ENCODE measurements at places on chromosomes 7 and 10. TPM values are rescaled to one million over a fixed set of nuclear protein-coding genes. Genes with fewer than 3 reads are reported as not detected.

GRCh38 chr10:29240986-29241660, 47.7 kb upstream of the LYZL1 start:
- H3K4me3 ChIP-seq = no peak overlapping the region
- no peaks in the 10 kb centered on the region for H3K27me3 ChIP-seq

DNA sequence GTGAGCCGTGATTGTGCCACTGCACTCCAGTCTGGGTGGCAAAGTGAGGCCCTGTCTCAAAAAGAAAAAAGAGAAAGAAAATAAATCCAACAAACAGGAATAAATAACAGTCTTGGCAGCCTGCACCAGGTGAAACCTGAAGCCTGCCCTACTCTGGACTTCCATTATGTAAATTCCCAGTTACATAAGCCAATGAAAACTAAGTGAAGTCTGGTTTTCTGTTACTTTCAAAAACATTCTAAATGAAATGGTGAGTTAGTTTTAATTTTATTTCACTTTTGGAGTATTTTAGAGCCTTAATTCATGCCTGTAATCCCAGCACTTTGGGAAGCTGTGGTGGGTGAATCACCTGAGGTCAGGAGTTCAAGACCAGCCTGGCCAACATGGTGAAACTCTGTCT, 22.5 kb upstream of the HIBADH start:
- H3K4me1 ChIP-seq = no peaks in the 10 kb centered on the region
- H3K27me3 ChIP-seq = no peaks in the 10 kb centered on the region
- no peak overlapping the region for H3K4me3 ChIP-seq
- no peak for DNase-seq

GRCh38 chr10:60086421-60086820, 180.1 kb upstream of the CCDC6 start:
- no peaks in the 10 kb centered on the region for H3K4me1 ChIP-seq
- no peak for DNase-seq
- no peak overlapping the region for H3K27ac ChIP-seq
- no peaks in the 10 kb centered on the region for H3K36me3 ChIP-seq

DNA sequence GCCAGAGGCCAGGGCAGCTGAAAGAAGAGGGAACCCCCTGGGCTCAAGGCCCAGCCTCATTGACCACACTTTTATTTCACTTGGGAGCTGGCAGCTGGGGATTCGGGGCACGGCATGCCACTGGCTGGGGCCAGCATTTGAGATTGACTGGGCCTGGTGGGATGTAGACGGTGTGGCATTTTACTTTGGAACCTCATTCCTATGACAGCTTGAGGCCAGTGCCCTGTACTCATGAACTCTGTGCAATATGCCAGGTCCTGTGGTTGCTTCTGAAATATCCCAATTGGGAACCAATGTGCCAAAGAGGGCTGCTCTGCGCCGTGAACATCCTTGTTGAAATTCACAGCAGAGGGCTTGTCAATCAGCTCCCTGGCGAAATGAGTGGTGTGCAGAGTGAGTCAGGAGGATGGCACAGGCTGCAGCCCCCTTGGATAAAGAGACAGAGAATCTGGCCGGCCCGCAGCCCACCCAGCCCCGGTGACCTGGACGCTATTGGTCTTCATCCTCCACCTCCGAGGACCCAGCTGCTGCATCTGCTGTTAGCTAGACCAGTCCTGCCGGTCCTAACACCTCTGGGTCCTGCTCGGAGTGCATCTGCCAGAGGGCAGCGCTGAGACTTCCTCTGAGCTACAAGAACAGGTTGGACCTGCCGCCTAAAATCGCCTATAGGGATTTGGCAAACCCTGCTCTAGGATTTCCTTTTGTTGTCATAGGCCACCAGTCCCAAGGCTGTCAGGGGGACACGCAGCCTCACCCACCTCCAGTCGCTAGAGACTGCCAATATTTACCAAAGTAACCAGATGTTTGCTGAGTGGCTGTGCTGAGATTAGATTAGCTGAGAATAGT, 58.0 kb downstream of the PRKAG2 start:
- H3K27me3 ChIP-seq = peaks cover 3% of the 10 kb centered on the region
- DNase-seq = no peak
- no peaks in the 10 kb centered on the region for H3K36me3 ChIP-seq
- no peak overlapping the region for H3K27ac ChIP-seq
- no peak overlapping the region for H3K4me3 ChIP-seq

DNA sequence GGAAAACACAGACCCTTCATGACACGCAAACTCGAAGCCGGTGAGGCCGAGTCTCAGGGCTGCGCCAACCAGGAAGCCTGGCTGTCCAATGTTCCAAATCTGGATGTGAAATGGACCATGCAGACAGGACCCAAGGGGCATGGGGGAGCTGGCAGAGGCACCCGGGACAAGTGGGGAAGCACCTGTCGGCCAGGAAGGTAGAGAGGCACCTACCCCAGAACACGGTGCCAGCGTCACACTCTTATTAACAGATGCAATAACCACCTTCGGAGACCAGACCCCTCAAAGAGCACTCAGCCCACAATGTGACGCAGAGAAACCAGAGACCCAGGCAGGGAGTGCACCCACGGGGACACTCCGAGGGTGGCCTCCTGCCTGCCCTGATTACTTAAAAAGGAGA, 88.3 kb upstream of the PDGFA start:
- no peak for DNase-seq
- H3K27me3 ChIP-seq = peaks cover 18% of the 10 kb centered on the region
- H3K36me3 ChIP-seq = peaks cover 10% of the 10 kb centered on the region
- peaks cover 54% of the 10 kb centered on the region for H3K4me1 ChIP-seq
- H3K4me3 ChIP-seq = no peak overlapping the region

- H3K4me3 ChIP-seq = no peak overlapping the region
- DNase-seq = no peak
- H3K27ac ChIP-seq = no peak overlapping the region
These were observed 191.3 kb upstream of the RHOBTB1 start for GRCh38 chr10:61135276-61135721.

GRCh38 chr7:50724526-50725520, 57.9 kb downstream of the GRB10 start:
- H3K36me3 ChIP-seq = no peaks in the 10 kb centered on the region
- DNase-seq = no peak
- H3K4me3 ChIP-seq = no peak overlapping the region

DNA sequence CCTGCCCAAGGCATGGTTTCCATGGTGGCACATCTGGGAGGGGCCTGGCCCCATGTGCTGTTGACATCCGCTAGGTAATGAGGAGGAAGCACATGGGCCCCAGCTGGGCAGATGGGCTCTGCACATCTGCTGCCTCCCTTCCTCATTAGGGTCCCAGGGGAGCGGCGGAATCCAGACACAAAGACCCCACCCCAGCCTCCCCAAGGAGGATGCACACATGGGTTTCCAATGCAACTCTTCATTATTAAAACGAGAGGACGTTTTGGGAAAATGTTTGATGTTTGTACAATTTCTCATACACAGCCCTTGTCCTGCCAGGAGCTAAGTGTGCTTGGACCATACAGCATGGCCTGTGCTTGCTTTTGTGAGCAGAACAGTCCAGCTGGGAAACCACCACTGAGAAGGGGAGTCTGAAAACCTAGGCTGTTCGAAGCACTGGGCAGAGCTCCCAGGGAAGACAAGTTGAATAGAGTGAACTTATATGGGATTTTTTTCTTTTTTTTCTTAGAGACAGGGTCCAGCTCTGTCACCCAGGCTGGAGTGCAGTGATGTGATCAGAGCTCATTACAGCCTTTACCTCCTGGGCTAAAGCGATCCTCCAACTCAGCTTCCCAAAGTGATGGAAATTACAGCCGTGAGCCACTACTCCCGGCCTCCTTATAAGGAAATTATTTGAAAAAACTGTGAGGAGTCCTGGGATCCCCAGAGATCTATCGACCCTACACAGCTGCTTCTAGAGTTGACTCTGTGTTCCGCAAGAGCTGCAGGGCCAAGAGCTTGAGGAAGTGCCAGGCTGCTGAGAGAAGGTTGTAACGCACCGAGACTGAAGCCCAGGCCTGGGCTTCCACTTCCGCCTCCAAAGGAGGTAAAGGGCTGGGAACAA, 23.4 kb downstream of the FAM107B start:
- no peak overlapping the region for H3K4me3 ChIP-seq
- DNase-seq = no peak
- no peak overlapping the region for H3K27ac ChIP-seq
- peaks cover 4% of the 10 kb centered on the region for H3K27me3 ChIP-seq
- H3K36me3 ChIP-seq = no peaks in the 10 kb centered on the region
- H3K4me1 ChIP-seq = no peaks in the 10 kb centered on the region

- no peak for DNase-seq
- no peak overlapping the region for H3K4me3 ChIP-seq
- H3K4me1 ChIP-seq = peaks cover 6% of the 10 kb centered on the region
These were observed 143.0 kb upstream of the HDAC9 start for GRCh38 chr7:18352339-18353255.

DNA sequence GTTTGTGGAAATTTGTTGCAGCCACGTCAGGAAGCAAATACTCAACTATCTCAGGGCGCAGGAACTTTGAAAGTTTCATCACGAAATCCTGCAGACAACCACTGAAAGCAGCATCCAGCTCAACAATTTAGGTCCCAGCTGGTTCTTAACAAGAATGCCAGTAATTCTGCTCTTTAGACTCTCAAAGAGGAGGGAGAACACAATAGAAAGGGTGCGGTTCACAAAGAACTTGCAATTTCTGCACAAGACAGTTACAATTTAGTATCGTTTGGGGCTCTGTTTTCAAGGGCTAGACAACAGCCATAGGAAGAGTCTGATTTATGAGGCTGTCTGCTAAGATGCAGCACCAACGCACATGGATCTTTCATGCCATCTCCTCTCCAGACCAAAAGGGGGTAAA, 223.1 kb downstream of the FGFR2 start:
- no peaks in the 10 kb centered on the region for H3K4me1 ChIP-seq

GRCh38 chr10:35824704-35825103, 182.6 kb upstream of the FZD8 start:
- H3K27me3 ChIP-seq = no peaks in the 10 kb centered on the region
- H3K36me3 ChIP-seq = no peaks in the 10 kb centered on the region
- H3K4me1 ChIP-seq = no peaks in the 10 kb centered on the region
- H3K27ac ChIP-seq = no peak overlapping the region
- H3K4me3 ChIP-seq = no peak overlapping the region

GRCh38 chr7:70693686-70694433, 438.1 kb upstream of the GALNT17 start:
- peak; percentile 91 for DNase-seq
- H3K4me3 ChIP-seq = peak overlapping the region; percentile 87
- peaks cover 48% of the 10 kb centered on the region for H3K4me1 ChIP-seq
- peaks cover 15% of the 10 kb centered on the region for H3K27me3 ChIP-seq
- peaks cover 4% of the 10 kb centered on the region for H3K36me3 ChIP-seq

GRCh38 chr7:366161-366803, 76.3 kb downstream of the FOXL3 start:
- no peak for DNase-seq
- H3K36me3 ChIP-seq = peaks cover 7% of the 10 kb centered on the region

- peaks cover 5% of the 10 kb centered on the region for H3K27me3 ChIP-seq
- peaks cover 7% of the 10 kb centered on the region for H3K4me1 ChIP-seq
- H3K27ac ChIP-seq = no peak overlapping the region
- H3K4me3 ChIP-seq = no peak overlapping the region
- no peak for DNase-seq
These were observed 272.6 kb downstream of the ZEB1 start for GRCh38 chr10:31591569-31591968.

- DNase-seq = no peak
- H3K27me3 ChIP-seq = peaks cover 4% of the 10 kb centered on the region
- H3K36me3 ChIP-seq = no peaks in the 10 kb centered on the region
- no peak overlapping the region for H3K27ac ChIP-seq
- no peak overlapping the region for H3K4me3 ChIP-seq
- H3K4me1 ChIP-seq = no peaks in the 10 kb centered on the region
These were observed 468.7 kb downstream of the RPS24 start for GRCh38 chr10:78502210-78502936.

DNA sequence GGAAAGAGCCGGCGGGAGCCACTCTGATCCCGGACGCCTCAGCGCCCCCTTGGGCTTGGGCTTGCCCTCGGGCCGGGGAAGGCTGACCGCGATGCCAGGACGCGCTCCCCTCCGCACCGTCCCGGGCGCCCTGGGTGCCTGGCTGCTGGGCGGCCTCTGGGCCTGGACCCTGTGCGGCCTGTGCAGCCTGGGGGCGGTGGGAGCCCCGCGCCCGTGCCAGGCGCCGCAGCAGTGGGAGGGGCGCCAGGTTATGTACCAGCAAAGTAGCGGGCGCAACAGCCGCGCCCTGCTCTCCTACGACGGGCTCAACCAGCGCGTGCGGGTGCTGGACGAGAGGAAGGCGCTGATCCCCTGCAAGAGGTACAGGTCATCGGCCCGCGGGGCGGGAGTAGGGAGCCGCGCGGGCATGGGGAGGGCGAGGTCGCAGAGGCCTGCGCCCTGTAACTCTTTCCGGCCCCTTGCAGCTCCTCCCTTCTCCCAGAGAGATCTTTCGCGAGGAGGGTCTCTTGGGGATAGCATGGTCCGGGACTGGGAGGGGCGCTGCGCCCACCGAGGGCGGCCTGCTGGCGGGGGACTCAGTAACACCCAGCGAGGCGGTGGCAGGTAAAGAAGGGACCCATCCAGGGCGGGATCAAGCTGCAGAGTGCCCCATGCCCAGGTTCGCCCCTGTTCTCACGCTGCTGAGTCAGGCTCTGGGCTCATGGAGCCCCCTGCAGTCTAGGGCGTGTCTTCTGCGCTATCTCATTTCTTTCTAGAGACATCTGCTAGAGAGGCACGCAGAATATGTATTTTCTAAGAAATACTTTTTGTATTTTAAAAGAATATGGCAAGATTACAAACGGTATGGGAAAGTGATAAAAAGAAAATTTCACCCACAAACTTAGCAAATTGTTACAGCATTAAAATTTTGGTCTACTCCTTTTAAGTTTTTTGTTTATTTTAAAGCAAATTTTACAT, 687 bp downstream of the EPDR1 start:
- peaks cover 30% of the 10 kb centered on the region for H3K4me1 ChIP-seq
- no peaks in the 10 kb centered on the region for H3K36me3 ChIP-seq

DNA sequence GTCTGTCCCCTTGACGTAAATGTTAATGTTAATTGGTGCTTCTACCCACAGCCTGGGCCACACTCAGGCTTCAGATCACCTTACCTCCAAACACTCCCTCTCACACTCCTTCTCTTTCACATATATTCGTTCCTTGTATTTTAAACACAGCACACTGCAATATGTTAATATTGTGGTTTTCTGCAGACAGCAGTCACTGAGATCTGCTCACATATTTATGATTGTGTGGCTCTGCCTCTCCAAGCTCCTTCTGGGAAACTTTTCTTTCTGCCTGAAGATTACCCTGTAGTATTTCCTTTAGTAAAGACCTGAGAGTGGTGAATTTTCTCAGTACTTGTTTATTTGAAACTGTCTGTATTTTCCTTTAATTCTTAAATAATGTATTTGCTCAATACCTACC, 104.7 kb downstream of the VWC2 start:
- H3K36me3 ChIP-seq = no peaks in the 10 kb centered on the region
- no peak overlapping the region for H3K27ac ChIP-seq
- no peak for DNase-seq
- H3K27me3 ChIP-seq = peaks cover 5% of the 10 kb centered on the region
- no peaks in the 10 kb centered on the region for H3K4me1 ChIP-seq

Gene AQP1
- polyA plus RNA-seq = not detected

Gene HIPK2
- polyA plus RNA-seq = 3.5 TPM

Gene MCM10
- 0.55 TPM for polyA plus RNA-seq

Gene INHBA
- polyA plus RNA-seq = not detected

Gene TRAPPC14
- 1.8 TPM for polyA plus RNA-seq

Gene AKR1C4
- polyA plus RNA-seq = not detected

Gene OPN1SW
- not detected for polyA plus RNA-seq

Gene PLOD3
- polyA plus RNA-seq = 28.6 TPM

Data from immature natural killer cell (primary cell).